ENCODE measurements at places on chromosomes 5 and 9.

GRCh38 chr5:174573221-174573994 lies 151.0 kb upstream of the MSX2 start:
- DNase-seq = no peak

DNA sequence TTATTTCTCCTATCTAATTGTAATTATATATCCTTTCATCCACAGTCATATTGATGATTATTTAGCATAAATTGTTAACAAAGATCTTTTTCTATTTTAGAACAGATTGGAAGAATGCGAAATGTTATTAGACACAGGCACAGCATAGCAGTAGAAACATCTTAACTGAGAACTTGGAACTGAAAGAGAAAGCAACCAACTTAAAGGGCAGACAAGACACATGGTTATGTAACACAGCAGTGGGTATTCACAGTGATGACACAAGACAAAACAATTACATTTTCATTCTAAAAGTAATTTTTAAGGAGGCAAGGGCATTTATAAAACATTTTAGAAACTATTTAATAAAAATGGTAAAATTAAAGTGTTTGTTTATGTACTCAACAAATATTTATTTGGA lies 57.7 kb upstream of the MEF2C start:
- DNase-seq = no peak

- DNase-seq = peak; percentile 63
These were observed at the start of gene RGS14 for GRCh38 chr5:177357459-177358351. RGS14 (plus strand) TSS chr5:177357924; CDS start chr5:177358025, 101 bp downstream.

- no peak for DNase-seq
These were observed 51.2 kb upstream of the ZSWIM6 start for GRCh38 chr5:61280761-61281427.

DNA sequence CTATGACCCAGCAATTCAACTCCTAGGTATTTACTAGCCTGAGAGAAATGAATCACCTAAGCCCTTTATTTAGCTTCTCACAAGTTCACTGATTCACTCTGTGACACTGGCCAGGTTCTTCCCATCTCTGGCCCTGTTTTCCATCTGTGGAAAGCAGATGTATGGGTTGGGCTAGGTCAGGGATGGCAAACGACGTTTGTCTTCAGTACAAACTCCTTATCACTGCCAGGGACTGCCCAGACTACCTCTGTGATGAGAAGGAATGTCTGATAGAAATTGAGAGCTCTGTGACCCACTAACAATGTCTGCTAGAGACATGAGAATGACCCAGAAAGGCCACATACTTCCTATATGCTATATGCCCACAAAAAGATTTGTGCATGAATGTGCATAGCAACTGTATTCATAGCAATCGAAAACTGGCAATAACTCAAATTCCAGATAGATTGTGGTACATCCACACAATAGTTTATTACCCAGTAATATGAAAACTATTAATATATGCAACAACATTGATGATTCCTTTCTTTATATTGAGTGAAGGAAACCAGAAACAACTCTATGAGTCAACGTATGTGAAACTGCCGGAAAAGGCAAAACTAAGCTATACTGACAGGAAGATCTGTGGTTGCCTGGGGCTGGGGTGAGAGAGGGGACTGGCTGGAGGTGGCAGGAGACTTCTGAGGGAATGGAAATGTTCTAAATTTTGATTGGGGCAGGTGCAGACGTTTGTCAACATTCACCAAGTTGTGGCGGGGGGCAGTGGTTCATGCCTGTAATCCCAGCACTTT lies 32.0 kb upstream of the ADAM19 start:
- peak; percentile 62 for DNase-seq

DNA sequence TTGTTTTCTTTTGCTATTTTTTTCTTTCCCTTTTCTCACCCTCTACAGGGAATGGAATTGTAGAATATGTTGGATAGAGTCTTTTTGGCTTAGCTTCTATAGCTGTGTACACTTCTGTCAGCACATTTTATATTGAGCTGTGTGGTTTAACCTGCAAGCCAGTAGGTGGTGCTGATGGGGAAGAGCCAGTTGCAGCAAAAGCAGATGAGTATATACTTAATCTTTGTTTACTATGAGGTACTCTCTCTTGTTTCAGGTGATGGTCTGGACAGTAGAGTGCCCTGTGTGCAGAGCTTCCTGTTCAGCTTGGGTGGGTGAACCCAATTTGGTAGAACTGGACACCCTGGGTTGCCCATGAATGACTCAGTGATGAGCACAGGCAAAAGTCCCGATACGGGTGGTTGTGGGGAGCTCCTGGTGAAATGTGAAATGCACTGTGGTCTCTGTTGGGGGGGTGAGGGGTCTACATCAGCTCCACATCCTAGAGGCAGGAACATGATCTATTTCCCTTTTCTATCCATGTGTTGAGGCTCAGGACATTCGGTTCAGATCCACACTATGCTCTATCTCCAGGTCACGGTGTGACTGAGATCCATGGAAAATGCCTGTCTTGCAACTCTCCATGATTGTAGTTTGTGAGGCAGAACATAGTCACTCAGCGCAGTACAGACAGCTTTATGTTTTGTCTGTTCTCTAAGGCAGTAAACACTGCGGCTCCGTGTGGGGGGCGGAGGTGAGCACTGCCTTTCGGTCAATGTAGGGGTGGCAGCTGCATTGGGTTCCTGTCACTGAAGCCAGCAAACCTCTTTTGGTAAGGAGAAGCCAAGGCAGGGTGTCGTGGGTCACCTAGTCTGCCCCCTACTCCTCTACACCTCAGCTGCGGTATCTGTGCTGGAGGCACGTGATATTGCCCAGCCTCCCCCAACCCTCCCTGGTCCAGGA lies 353.2 kb downstream of the PRR16 start:
- no peak for DNase-seq

Measured in stimulated activated naive CD8-positive, alpha-beta T cell treated with anti-CD3 and anti-CD28 coated beads, Interleukin-15, Interleukin-2, amounts not matched to agents 100 U/mL and 50 U/mL, for 24 hours (primary cell).